ENCODE measurements at places on chromosomes 12 and 14.

- DNase-seq, result no peak
Measured at GRCh38 chr12:112606611-112607365, 184.8 kb upstream of the RPH3A start.

GRCh38 chr14:29716150-29716549, 211.5 kb downstream of the PRKD1 start:
- no peak for DNase-seq

DNA sequence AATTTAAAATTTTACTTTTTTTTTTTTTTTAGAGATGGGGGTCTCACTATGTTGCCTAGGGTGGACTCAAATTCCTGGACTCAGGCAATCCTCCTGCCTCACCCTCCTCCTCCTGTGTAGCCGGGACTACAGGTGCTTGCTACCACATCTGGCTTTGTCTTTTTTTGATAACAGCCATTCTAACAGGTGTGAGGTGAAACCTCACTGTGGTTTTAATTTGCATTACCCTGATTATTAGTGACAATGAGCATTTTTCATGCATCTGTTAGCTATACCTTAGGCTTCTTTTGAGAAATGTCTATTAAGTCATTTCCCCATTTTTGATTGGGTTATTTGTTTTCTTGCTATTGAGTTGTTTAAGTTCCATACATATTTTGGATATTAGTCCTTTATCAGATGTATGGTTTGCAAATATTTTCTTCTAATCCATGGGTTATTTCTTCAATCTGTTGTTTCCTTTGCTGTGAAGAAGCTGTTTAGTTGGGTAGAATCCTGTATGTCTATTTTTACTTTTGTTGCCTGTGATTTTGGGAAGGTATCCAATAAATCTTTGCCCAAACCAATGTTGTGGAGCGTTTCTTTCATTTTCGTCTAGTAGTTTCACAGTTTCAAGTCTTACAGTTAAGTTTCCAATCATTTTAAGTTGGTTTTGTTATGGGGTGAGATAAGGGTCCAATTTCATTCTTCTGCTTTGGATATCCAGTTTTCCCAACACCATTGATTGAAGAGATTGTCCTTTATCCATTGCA, 86.1 kb downstream of the MYF5 start:
- no peak for DNase-seq

DNA sequence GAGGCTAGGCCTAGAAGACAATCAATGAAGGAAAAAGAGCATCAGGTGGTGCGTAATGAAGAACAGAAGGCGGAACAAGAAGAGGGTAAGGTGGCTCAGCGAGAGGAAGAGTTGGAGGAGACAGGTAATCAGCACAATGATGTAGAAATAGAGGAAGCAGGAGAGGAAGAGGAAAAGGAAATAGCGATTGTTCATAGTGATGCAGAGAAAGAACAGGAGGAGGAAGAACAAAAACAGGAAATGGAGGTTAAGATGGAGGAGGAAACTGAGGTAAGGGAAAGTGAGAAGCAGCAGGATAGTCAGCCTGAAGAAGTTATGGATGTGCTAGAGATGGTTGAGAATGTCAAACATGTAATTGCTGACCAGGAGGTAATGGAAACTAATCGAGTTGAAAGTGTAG, 5.5 kb downstream of the PNN start:
- DNase-seq, result no peak

DNA sequence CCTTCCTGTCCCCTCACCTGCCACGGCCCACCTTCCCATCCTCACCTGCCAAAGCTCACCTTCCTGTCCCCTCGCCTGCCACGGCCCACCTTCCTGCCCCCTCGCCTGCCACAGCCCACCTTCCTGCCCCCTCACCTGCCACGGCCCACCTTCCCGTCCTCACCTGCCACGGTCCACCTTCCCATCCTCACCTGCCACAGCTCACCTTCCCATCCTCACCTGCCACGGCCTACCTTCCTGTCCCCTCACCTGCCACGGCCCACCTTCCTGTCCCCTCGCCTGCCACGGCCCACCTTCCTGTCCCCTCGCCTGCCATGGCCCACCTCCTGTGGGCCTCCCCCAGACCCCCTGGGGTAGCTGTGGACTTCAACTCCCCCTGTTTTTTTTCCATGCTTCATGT, 48.8 kb upstream of the GPR68 start:
- peak; percentile 95 for DNase-seq
